ENCODE measurements at places on chromosomes 7 and 10.

DNA sequence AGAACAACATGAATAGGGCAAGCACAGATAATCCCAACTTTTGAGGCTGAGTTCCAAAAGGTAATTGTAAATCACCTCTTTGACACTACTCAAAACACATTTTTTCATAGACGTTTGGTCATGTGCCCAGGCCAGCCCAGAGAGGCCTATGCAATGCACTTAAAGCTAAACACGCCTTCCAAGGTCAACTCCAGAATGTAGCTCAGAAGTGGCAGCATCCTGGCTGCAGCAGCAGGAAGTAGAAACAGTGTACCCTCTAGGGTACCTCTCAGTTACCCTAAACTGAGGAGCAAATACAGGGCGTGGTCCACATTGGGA lies 58.7 kb downstream of the OSBPL3 start:
- DNase-seq, result no peak

DNA sequence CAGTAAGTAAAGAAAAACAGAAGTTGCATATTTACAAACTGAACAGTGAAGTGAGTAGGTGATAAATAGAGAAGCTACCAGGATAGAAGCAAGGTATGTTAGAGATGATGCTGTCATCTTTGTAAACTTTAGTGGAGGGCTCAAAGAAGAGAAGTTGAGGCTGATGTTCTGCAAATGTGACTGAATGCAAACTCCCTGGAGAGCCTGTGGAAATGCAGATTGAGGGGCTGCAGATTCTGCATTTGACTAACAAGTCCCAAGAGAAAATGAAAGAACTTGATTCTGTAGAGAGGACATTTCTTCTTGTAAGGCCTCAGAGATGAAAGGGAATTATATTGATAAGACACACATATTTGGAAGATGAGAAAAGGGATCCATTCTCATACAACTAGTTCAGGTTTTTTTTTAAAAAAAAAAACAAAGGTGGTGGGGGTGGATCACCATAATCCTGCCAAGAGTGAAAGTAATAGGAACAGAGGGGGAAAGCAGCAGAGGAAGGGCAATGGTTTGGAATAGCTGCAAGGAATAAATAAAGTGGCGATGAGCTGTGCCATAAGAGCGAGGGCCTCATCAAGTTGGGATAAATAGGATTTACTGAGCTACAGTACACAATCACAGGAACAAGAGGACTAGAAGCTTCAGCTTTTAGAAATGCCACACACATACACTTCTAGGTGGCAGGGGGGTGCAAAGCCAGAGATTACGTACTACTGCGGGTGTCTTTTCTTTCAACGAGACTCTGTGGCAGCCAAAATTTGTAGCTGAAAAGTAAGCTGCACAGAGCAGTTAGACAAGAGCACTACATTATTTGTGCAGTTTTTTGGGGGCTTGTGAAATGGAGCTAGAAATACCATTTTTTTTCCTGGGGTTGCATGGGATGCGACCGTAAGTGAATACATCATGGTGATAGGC lies 778.5 kb downstream of the NRG3 start:
- no peak for DNase-seq

- DNase-seq, result peak; percentile 11
Measured at GRCh38 chr7:101237206-101238067, at the start of gene CLDN15. Gene CLDN15 (minus strand): TSS chr7:101237802. CDS start chr7:101237581, 221 bp downstream.

DNA sequence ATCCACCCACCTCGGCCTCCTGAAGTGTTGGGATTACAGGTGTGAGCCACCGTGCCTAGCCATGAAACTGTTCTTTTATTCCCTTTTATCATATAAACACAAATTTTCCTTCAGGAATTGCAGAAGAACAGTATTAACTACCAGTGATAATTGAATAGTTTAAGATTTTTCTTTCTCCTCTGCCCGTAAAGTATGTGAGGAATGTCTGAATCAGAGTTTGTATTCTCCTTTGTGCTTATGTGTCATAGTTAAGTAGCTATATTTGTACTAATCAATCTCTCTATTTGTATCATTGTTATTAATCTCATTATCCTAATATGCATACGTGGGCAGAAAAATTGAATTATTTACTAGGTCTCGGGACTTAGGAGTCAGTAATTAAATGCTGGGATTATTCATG lies 83.6 kb downstream of the ZNF277 start:
- DNase-seq, result no peak

GRCh38 chr10:95430231-95430951 lies 130.8 kb downstream of the SORBS1 start:
- DNase-seq, result no peak

- no peak for DNase-seq
Measured at GRCh38 chr7:96949766-96950165, 55.6 kb upstream of the DLX6 start.

DNA sequence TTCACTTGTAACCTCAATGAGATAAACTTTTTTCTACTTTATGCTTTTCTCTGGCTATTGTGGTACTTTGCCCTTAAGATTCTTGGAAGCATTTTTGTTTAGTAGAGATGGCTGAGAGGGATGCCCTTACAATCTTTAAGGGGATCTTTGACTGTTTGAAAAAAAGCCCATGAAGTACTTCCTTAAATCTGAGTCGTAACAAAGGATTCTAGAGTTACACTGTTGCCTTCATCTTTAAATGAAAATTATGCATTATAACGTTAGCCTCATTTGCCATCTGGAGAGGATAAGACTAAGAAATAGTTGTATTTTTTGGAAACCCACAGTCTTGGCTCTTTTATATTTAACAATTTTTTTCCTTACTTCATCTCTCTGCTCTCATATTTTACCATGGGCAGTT lies 37.8 kb upstream of the FZD1 start:
- no peak for DNase-seq

GRCh38 chr10:28668363-28669226 lies 8.7 kb upstream of the BAMBI start:
- DNase-seq, result no peak

GRCh38 chr7:132247995-132248618 lies 328.2 kb downstream of the PLXNA4 start:
- DNase-seq, result peak; percentile 33

DNA sequence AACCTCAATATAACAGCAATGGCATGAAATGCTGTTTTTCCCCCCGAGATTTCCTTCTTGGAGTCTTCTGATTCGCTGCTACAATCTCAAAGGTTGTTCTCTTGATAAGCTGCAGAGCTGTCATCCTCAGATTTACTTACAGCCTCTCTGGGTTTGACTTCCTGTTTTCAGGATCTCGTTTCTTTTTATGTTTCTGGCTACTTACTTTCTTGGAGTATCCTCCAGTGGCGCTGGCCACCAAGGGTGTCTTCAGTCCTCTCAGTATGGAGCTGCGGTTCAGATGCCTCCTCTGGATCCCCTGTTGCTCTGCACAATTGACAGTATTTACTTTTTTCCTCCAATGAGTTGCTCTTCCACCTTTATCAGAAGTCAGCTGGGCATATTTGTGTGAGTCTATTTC lies 152.0 kb upstream of the TMEM72 start:
- DNase-seq, result no peak

DNA sequence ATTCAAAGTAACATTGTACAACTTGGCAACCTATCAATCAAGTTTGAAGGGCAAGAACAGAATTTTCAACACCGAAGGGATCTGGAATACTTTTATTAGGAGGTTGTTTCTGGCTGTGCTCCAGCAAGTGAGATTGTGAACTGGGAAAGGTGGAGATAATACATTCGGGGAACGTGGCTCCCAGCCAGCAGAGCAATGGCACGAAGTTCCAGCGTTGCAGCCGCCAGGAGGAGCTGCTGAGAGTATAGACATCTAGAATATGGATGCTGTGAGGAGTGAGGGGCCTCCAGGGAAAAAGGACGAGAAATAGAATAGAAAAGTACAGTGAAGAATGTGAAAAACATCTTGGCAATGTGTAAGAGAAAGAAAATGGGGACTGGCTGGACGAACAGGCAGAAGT lies 69.5 kb downstream of the TCERG1L start:
- DNase-seq, result no peak

GRCh38 chr7:265192-265997 lies 24.6 kb upstream of the FOXL3 start:
- no peak for DNase-seq

DNA sequence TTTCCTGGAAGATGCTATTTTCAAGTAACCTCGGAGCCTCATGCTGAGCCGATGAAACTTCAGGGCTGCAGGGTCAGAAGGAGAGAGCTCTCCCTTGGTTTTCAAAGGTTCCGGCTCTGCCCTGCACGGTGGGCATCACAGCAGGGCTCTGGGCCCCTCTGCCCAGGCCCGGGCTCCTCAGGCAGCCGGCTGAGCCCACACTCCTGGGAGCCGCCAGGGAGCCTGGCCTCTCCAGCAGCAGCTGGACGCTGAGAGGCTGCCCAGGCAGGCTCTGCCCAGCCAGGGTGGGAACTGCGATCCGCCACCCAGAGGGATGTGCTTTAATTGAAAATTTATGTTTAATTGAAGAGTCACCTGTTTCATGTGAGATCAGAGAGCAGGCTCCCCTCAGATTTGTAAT lies 97.5 kb upstream of the MGMT start:
- no peak for DNase-seq

- no peak for DNase-seq
Measured at GRCh38 chr7:26449175-26450165, 157.8 kb downstream of the SNX10 start.

GRCh38 chr10:90858461-90858968 lies 676 bp upstream of the HTR7 start:
- no peak for DNase-seq

GRCh38 chr7:45979275-45980180 lies 58.5 kb upstream of the IGFBP3 start:
- DNase-seq, result no peak

- DNase-seq, result no peak
Measured at GRCh38 chr7:41257660-41258059, 445.2 kb downstream of the INHBA start.

- no peak for DNase-seq
Measured at GRCh38 chr7:57772126-57772924, 322.3 kb downstream of the ZNF716 start.

DNA sequence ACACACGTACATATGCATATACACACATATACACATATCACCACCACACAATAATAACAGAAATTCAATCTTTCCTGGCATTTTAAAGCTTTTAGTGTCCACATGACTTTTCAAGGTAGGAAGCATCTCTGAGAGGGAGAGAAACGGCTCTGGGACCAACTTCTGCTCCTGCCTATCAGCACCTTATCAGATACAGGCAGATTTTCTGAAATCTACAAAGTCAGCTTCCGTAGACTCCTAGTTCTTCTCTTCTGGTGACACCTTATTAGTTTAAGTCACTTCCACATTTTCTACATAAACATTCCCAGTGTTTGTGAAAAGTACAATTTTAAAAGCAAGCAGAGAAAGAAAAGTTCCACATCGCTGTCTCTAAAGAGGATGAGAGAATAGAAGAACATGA lies 74.5 kb downstream of the ZNF22 start:
- no peak for DNase-seq

DNA sequence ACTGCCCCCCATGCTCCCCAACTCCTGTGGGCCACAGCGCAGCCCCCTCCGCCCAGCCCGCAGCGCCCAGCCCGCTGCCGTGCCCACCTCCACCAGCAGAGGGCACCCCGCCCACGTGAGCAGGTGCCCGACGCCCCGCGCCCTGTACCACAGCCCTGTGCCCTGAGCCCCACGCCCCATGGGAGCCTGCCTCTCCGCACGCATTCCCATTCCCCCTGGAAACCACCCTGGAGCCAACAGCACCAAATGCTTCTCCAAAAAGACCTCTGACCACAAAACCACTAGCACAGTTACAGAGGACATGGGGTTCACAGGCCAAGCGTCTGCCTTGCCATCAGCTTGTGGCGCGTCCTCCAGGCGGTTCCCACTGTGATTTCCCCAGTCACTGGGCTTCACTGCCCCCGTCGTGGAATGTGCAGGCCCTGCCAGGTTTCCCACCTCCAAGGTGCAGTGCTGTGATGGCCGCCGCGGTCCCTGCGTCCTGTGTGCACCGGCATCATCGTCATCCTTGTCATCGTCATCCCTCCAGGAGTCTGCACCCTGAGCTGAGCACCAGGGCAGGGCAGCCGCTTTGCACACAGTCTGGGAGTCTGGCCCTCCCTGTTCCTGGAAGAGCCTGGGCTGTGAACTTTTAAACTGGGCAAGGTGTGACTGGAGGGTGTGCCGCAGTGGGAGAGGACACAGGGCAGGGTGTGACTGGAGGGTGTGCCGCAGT lies 61.7 kb downstream of the PWWP2B start:
- DNase-seq, result no peak
